ENCODE measurements at places on chromosomes 2 and 18.

DNA sequence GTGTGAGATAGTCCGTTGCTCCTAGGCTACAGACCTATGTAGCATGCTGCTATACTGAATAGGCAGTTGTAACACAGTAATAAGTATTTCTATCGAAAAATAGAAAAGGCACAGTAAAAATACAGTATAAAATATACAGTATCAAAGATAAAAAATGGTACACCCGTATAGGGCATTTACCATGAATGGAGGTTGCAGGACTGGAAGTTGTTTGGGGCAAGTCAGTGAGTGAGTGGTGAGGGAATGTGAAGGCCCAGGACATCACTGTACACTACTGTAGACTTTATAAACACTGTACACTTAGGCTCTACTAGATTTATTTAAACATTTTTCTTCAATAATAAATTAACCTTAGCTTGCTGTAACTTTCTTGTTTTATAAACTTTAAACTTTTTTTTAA lies 3.5 kb downstream of the MAP3K20 start:
- no peak for DNase-seq

GRCh38 chr2:60602828-60603532 lies 49.5 kb upstream of the BCL11A start:
- no peak for DNase-seq

DNA sequence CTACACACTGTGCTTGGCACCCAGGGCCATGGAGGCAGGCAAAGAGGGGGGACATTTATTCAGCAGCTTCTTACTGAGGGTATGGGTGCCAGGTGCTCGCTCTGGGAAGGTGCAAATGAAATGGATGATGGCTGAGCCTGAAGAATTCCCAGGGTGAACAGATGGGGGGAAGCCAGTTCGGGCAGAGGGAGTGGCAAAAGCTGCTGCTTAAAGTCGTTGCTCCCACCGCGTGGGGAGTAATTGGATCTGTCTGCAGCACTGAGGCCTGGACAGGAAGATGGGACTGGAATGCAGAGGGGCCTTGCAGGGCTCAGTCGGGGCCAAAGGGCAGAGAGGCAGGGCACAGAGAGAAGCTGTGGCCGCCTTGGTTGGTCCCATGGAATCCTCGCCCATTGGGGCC lies 51.2 kb downstream of the NEDD4L start:
- DNase-seq = no peak

DNA sequence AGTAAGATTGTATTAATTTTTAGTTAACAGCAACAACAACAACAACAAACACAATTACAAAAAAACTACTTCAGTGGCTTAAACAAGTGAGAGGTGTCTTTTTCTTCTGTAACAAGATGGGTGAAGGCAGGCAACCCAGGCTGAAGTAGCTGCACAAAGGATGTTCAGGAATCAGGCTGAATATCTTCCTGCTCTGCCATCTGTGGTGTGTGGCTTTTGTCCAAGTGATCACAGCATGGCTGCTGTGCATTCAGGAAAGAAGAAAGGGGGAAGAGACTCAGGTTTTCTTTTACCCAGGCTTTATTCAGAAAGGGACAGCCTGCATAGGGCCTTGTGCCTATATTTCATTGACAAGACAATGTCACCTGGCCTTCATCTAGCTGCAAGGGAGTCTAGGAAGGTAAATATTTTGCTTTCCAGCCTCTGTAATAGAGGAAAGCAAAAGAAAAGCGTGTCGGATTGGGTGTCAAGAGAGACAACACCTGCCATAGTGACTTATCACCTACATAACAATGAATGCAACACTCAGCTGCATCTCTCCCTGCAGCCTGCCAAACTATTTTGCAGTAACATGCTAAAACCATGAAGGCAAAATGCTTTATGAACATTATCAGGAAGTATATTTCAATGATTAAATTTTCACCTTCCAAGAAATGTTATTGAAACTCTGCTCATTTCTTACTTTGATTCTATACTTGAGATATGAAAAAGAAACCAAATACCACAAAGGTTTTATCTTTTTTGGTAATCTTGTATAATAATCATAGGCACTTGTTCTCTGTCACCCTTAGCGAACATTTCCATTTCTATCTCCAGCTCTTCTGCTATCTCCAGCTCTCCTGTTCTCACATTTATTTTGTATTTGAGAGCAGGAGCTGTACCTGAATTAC lies 14.6 kb downstream of the G6PC2 start:
- no peak for DNase-seq

DNA sequence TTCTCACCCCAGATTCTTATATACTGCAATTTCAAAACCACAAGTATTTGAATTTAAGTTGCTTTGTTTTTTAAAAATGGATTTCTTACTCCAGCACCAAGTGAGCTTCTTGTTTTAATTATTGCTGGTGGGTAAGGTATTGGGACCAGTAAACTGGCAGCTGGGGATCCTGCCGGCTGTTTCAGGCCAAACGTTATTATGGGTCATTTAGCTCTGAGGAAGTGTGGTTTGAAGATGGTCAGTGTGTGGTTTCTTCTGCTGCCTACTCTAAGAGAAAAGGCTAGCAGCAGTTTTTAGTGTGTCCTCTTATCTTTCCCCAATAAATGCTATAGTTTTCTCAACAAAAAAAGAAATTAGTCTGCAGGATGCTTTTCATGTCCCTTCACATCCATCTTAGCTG lies 30.6 kb downstream of the CFAP221 start:
- no peak for DNase-seq

GRCh38 chr2:109619032-109619615 lies 5.0 kb downstream of the SOWAHC start:
- DNase-seq = no peak

- DNase-seq = no peak
Measured at GRCh38 chr18:12283666-12284065, 24.4 kb upstream of the TUBB6 start.

GRCh38 chr2:105737980-105738657 lies 6.6 kb upstream of the NCK2 start:
- DNase-seq = no peak

DNA sequence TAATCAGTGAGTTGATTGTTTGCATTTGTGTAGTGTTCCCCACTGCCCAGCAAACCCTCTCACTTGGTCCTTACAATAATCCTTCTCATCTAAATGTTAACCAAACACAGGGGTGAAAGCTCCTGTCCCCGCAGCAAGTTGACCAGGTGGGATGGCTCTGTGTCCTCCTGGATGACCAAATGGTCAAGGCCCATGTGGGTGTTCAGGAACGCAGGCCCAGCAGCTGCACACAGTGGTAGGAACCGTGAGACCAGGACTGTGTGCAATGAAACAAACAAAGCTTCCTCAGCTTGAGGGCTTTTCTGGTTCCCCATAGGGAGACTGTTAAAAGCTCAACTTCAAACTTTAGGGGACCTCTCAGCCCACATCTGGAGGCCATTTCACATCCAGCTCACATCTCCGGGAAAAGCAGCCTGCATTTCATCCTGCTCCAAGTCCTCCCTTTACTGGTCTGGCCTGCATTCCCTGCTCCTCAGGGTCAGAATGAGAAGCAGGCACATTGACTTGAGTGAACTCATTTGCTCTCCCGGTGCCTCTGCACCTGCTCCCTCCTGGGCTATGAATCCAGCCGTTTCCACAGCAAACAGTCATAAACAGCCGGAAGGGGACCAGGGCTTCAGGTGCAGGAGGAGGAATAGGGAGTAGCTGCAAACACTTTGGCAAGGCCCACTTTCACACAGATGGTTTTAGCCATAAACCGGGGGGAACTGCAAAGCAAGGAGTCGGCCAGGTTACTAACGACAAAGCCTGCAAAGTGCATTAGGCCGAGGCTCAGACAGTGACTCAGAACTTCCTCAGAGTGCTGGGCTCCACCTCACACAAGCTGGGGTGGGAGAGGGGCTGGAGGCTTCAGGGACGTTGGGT lies 144.7 kb downstream of the CAPN13 start:
- no peak for DNase-seq

GRCh38 chr18:57270156-57270555 lies 82.2 kb upstream of the ST8SIA3 start:
- no peak for DNase-seq

GRCh38 chr2:190904640-190905261 lies 24.1 kb downstream of the GLS start:
- no peak for DNase-seq

- no peak for DNase-seq
Measured at GRCh38 chr2:100959225-100959880, 42.7 kb upstream of the RPL31 start.

GRCh38 chr2:205954707-205955106 lies 131.3 kb downstream of the INO80D start:
- DNase-seq = no peak

- no peak for DNase-seq
Measured at GRCh38 chr2:65786007-65786717, 353.8 kb upstream of the SPRED2 start.

- no peak for DNase-seq
Measured at GRCh38 chr18:28974504-28974903, 797.6 kb upstream of the CDH2 start.

GRCh38 chr2:241198381-241199279 lies 10.2 kb downstream of the ANO7 start:
- no peak for DNase-seq

- DNase-seq = no peak
Measured at GRCh38 chr2:20576598-20577115, 74.2 kb downstream of the HS1BP3 start.

DNA sequence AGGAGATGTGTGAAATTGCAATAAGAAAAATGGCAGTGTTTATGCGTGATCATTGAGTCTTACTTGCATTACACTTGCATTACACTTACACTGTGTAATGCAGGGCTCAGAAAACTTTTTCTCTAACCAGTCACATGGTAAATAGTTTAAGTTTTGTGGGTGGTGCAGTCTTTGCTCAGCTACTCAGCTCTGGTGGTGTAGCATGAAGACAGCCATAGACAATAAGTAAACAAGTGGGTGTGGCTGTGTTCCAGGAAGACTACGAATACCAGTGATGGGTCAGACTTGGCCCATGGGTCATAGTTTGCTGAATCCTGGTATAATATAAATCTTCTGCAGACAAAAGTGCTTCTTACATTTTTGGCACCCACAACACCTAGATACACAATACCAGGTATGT lies 115.6 kb upstream of the CYP1B1 start:
- DNase-seq = no peak

DNA sequence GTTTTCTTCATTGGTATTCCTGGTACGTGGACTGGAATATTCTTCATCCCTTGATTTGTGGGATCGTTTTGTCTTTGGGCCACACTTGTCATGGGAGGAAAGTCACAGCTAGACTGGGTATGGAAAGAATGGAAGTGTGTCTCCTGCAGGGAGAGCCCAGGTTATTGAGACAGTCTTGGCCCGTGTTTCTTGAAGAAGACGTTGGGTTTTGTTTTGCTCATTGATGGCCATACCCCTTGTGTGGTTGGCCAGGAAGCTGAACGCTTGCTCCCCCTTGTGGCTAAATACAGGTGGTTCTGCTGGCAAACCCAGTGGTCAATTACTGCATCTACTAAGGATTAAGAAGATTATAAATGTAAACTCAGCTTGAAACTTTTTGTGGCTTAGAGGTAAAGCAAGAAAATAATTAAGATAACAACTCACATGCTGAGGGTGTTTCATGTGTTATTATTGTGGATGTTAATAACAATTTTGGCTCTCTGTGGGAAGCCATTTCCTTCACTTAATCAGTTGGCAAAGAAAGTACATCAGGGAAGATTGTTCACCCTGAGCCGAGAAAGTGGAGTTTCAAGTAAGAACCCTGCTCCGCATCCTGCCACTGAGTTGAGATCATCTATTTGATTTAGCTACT lies 91.8 kb downstream of the NEDD4L start:
- no peak for DNase-seq

DNA sequence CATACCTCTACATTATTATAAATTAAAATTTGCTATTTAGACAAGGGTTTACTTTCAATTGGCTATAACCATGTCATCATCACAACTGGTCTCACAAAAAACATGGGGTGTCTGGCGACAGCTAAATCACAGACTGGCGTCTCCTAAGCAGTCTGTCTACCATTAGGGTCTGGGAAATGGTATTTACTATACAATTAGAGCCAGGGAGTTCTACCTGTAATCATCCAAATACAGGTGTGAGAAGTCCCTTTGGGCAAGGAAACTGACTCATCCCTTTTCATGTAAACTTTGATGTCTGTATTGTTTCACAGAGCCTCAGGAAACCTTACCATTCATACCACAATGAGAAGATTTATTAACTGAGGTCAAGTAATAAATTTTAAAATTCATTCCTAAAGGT lies 126.7 kb downstream of the OLA1 start:
- DNase-seq = no peak

GRCh38 chr18:36287653-36288052 lies 9.9 kb upstream of the FHOD3 start:
- no peak for DNase-seq

DNA sequence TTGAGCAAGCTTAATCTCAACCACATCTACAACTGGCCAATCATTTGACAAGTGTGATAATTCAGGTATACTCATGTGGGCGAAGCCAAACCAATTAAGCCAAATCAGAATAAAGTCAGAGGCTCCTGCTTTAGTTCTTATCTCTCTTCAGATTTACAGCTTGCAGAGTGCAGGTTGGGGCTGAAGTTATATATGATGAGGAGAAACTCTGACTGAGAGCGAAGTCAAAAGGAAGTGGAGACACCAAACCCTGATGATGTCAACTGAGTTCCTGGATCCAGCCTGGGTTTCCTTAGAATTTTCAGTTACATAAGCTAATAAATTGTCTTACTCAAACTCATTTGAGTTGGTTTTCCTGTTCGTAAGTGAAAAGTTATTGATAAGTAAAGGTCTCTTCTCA lies 73.9 kb downstream of the ASXL2 start:
- DNase-seq = no peak

DNA sequence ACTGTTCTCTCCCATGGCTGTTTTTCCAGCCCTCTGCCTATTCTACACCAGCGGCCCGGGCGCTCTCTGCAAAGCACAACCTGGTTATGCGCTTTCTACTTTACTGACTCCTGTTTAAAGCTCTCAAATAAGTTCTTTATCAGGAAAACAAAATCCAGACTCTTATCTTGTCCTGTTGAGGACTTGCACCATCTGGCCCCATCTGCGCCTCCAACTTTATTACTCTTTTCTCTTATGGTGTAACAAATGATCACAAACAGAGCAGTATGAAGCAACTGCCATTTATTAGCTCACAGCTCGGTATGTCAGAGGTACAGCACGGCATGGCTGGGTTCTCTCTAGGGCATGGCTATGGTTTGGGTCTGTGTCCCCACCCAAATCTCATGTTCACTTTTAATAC lies 236.5 kb upstream of the NT5C1B start:
- no peak for DNase-seq

- DNase-seq = no peak
Measured at GRCh38 chr2:128424406-128425171, 105.9 kb upstream of the HS6ST1 start.

DNA sequence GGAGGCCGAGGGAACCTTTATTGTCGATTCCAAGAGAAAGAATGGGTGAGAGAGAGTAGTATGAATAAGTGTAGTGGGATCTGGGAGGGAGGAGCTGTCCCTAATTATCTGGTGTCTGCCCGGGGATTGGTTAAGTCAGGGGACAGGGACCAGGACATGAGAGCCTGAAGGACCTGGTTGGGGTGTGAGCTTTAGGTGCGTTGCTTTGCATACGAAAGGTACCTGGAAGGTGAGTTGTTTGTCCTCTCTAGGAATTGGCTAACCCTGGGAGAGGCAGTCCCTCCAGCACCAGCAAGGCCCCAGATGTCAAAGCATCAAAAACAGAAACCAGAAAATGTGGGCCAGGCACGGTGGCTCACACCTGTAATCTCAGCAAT lies 48.1 kb upstream of the RPL31 start:
- DNase-seq = no peak

- no peak for DNase-seq
Measured at GRCh38 chr2:187504312-187504921, 49.8 kb downstream of the TFPI start.

Measured in anterior cingulate cortex (tissue), 58 donors.